Activated T-helper 2 cell treated with anti-CD3 and anti-CD28 coated beads, Interferon-gamma antibody, Interleukin-2, Interleukin-4, amounts not matched to agents 10 μg/mL and 5 μg/mL and 100 μg/mL, durations not matched to agents 14 hours and 24 hours and 36 hours (primary cell): ENCODE measurements at places on chromosomes 5 and 9. TPM values are rescaled to one million over a fixed set of nuclear protein-coding genes. Genes with fewer than 3 reads are reported as not detected.

The NUDT12 gene
- total RNA-seq, result 1.6 and 3.1 TPM in 2 replicates

The IL31RA gene
- not detected in 2 replicates for total RNA-seq

The FOXI1 gene
- total RNA-seq, result not detected in 2 replicates

The NDUFAF2 gene
- total RNA-seq, result 32.6 and 39.8 TPM in 2 replicates

The NEUROG1 gene
- not detected in 2 replicates for total RNA-seq

The RNF224 gene
- not detected in 2 replicates for total RNA-seq

The WDR38 gene
- not detected in 2 replicates for total RNA-seq

The CDH6 gene
- total RNA-seq, result not detected in 2 replicates

The RFX3 gene
- 11.3 and 11.9 TPM in 2 replicates for total RNA-seq

The SLC6A3 gene
- total RNA-seq, result not detected in 2 replicates

The FAM78A gene
- 55.3 and 55.5 TPM in 2 replicates for total RNA-seq

The C9 gene
- not detected in 2 replicates for total RNA-seq

The DMRT2 gene
- total RNA-seq, result 1.2 and 1.4 TPM in 2 replicates

The SHROOM1 gene
- 7.7 and 9.3 TPM in 2 replicates for total RNA-seq

The ABLIM3 gene
- total RNA-seq, result not detected in 2 replicates

The IDNK gene
- total RNA-seq, result 4.9 and 5.1 TPM in 2 replicates

The CDC20B gene
- 0.18 TPM in 1 of 2 replicates, not detected in the other for total RNA-seq

The CLIC3 gene
- not detected in 2 replicates for total RNA-seq

The SPOCK1 gene
- not detected in 2 replicates for total RNA-seq

The TPM2 gene
- 4.1 and 4.6 TPM in 2 replicates for total RNA-seq

The GPRIN1 gene
- total RNA-seq, result 3.0 and 3.6 TPM in 2 replicates

The PROB1 gene
- 7.7 and 8.3 TPM in 2 replicates for total RNA-seq

The SH3PXD2B gene
- 0.11 and 0.21 TPM in 2 replicates for total RNA-seq

The DDX4 gene
- 0.09 TPM in 1 of 2 replicates, not detected in the other for total RNA-seq

The SPINK13 gene
- not detected in 2 replicates for total RNA-seq
